ENCODE measurements at places on chromosomes 1 and 21.
A peak's percentile ranks its signal among the peaks of the same experiment; 100 is the strongest.

DNA sequence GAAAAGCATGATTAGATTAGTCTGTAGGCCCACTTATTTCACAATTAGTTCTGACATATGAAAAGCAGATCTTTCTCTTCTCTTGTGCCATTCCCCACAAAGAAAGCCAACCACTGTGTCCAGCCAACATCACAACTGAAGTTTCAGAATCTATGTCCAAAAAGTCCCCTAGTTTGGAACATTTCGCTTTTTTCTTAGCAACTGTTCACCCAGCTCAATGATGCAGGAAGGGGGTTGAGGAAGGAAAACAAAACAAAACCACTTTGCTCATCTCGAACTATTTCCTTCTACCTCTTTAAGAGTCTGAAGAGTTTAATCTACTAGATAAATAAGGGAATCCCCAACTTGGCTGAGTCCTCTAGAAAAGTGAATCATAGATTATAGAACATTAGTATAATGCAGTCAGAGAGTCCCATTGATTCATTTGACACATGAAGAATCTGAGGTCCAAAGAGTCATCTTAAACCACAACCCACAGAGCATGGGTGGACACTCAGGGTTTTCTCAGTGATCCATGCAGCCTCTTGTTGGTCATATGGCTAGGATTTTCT, 159.3 kb upstream of the SGIP1 start:
- peak; percentile 94 for DNase-seq

- peak; percentile 48 for DNase-seq
Measured at GRCh38 chr21:37367703-37368540, 1.3 kb downstream of the DYRK1A start.

DNA sequence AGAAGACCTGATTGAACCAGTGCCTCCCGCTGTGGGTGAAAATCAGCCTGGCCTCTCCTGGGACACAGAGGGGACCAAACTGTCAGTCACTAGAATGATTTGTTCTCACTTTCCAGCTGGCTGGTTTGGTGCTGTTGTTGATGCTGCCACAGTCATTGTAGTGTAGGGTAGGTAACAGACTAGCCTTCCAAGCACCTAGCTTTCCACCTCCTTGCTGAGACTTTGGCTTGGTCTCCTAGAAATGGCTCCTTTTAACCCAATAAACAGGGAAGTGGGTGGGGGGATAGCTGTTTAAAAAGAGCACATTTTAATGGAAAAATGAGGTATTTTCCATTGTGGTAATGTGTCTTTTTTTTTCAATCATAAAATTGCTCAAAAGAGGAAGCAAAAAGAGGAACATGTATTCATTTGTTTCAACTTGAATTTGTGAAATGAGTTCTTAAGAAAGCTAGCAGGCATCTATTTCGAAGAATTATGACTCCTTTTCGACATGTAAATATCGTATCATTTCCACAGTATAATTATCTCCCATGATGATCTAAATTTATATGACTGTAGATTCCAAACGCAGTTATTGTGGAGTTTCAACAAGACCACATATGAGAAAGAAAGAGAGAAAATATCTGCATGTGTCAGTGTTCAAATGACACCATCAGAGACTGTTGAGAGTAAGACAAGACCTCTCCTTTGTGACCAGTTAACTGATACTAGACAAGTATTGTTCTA, 190.1 kb downstream of the HLX start:
- DNase-seq, result peak; percentile 93

- DNase-seq, result no peak
Measured at GRCh38 chr1:19395678-19396192, 83.6 kb downstream of the SLC66A1 start.

- DNase-seq, result no peak
Measured at GRCh38 chr1:110255392-110255787, 45.3 kb downstream of the KCNC4 start.

GRCh38 chr1:44884746-44885145, 41.7 kb upstream of the PTCH2 start:
- DNase-seq, result no peak

DNA sequence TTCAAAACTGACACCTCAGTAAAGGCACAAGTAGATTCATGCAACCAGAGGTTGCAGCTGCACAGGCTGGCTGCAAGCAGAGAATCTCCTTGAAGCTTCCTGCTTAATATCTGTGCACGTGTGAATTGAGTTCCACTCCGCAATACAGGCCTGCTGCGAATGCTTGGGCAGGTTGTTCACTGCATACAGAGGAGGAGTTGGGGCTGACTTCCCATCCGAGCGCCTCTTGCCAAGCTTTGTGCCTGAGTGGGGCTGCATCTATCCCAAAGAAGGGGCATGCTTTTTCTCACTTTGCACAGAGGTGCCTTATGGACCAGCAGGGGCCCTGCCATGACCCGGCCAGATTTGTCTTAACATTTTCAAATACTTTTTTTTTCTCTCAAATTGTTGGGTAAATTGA, 17.9 kb upstream of the PADI1 start:
- no peak for DNase-seq

DNA sequence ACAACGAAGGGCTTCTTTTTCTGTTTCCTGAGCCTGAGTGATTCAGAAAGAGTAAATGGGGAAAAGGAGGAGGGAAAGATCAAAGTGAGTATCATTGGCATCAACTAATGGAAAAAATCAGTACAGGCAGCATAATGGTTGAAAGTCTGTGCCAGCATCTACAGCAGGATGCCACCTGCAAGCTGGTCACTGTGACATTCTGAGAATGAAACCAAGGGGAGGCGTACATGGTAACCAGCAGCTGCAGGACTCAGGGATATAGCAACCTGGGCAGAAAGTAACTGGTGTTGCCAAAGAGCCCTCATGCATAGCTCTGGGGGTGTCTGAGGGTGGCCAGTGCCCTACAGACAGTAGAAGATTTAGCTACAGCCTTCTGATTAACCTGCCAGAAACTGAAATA, 305.9 kb downstream of the BRINP2 start:
- DNase-seq, result no peak

DNA sequence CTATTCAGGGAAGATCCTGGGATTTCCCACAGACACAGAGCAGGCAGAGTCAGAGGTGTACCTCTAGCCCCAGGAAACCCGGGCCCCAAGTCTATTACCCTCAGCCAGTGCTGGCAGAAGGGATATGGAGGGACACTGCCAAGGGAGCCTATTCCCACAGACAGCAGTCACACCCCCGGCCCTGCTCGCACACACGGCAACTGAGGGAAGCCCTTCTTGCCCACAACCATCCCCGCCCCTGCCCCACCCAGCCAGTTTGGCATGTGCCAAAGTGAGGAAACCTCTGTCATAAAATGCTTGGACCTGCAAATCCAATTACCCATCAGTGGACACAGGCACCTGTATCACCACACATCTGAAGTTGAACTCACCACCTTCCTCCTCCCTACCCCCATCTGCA, 6.5 kb downstream of the CACNA1S start:
- DNase-seq, result no peak

- no peak for DNase-seq
Measured at GRCh38 chr1:40610156-40610555, 55.3 kb downstream of the RIMS3 start.

DNA sequence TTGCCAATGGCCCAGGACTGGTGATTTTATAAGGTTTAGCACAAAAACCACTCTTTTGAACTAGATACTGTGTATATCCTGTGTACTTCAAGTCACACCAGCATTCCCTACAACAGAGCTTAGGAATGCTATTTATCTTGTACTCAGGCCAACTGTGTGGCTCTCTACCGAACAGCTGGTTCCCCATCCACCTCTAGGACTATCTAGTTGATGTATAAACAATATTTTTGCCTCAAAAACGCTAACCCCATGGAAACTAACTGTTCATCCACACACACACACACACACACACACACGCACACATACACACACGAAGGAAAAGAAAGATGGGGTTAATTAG, 28.7 kb upstream of the SLC45A3 start:
- DNase-seq, result no peak

DNA sequence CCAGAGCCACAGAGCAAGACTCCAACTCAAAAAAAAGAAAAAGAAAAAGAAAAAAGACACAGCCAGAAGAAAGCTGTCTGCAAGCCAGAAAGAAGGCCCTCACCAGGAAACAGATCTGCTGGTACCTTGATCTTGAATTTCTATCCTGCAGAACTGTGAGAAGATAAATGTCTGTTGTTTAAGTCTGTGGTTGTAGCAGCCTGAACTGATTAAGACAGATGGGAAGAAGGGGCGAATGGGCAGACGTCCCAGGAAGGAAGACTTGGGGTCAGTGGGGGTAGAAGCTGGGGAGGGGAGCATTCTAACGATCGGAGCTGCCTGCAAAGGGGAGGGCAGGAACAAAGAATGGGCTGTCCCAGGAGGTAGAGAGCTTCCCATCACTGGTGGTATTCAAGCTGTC, 6.3 kb downstream of the SLC2A7 start:
- DNase-seq, result no peak

DNA sequence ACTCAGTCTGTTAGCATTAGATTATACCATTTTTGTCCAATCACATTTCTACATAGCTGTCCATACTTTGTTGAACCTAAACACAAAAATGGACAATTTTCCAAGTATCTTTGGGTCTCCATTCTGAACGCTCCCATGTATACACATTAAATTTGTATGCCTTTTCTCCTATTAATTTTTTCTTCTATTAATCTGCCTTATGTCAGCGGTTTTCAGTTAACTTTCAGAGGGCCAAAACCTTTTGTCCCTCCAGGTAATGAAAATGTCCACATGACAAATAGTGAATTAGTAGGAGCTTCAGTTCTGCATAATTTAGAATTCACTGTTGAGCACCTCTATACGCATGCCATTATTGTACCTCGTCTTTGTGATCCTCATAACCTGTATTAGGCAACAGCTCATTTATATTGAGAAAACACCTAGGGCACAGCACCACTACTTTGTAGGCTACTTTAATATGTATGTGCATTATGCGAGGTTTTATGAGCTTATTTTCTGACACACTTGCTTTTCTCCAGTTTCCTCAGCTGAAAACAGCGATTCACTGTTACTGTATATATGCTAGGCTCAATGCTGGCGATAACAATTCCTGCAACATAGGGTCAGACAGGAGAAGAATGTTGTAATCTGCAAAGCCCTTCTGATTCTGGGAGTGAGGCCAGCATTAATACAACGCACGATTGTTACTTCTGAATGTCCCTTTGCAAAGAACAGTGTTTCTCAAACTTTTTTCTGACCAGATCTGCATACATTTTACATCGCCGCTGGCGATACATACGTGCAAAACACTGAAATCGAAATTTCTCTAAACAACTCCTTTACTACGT, 1.1 kb upstream of the ABCD3 start:
- DNase-seq, result no peak

GRCh38 chr1:63662056-63662836, 69.0 kb downstream of the PGM1 start:
- DNase-seq, result no peak

DNA sequence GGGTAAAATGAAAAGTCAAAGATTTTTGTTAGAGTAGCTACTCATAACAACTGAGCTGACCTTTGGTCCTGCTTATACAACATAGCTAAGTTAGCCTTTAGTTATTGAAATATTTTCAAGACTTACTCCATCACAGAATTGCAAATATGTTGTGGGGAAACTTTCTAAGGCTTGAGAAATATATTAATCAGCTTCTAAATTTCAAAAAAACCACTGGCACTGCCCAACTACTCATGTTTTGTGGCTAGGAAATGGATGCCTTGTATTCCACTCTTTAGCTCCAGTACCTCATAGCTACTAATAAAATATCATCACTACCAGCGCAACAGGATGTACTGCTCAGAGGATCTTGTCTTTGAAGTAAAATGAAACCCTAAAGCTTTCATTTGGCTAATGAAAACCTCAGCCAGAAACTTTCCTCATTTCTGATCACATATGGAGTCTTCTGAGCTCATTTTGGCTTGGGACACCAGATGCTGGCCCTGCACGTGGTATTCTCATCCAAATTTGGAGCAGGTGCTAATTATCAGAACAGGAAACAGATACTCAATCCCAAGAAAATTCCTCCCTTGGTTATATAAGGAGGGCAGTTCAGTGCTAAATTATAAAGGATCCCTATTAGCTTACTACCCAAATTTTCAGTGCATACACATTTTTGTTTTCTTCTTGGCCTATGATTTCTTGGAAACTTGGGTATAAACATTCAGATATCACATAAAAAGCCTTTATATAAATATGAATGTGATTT, 690.7 kb downstream of the ADGRL2 start:
- DNase-seq, result no peak

DNA sequence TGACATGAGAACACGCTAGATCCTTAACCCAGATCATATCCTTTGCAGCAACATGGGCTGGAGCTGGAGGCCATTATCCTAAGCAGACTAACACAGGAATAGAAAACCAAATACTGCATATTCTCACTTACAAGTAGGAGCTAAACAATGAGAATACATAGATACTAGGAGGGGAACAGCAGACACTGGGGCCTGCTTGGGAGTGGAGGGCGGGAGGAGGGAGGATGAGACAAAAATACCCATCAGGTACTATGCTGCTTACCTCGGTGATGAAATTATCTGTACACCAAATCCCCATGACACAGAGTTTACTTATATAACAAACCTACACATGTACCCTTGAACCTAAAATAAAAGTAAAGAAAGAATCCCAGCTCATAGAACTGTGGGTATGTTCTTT, 1.2 kb upstream of the MOB3C start:
- DNase-seq, result no peak

DNA sequence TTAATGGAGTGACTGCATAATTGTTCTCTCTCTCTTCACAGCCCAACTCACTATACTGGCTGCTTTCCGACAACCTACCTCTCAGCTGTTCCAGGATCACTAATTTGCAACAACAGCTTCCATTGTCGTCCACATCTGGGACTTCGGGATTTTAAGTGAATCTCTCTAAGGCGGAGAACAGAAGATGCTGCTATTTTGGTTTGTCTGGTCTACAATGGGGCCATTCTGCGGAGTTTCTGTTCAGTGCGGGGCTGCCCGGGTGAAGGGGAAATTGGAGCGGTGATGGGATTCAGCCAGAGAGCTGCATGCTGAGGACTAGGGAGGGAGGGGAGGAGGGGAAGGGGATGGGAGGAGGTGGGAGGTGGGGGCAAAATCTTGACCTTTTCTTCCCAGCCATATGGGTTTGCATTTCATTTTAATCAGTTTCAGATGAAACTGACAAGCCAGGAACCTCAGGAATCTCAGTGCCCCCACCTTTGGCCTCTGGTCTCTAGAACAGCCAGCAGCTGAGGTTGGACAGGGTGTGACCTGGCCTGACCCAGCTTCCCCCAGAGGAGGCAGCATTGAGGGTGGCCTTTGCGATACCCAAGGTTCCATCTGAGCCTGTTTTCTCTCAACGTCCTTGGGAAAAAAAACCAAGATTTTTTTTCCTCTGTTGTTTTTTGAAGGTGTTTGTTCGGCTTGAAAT, 6.9 kb upstream of the SRP9 start:
- no peak for DNase-seq

- no peak for DNase-seq
Measured at GRCh38 chr1:96510911-96511310, 210.7 kb upstream of the PTBP2 start.

- no peak for DNase-seq
Measured at GRCh38 chr1:234627009-234627950, 17.3 kb upstream of the IRF2BP2 start.

- DNase-seq, result no peak
Measured at GRCh38 chr1:152084853-152085252, 4.0 kb downstream of the TCHHL1 start.

- peak; percentile 68 for DNase-seq
Measured at GRCh38 chr1:37922767-37923550, 23.9 kb downstream of the INPP5B start.

GRCh38 chr21:43916691-43917514, 51.9 kb downstream of the AGPAT3 start:
- peak; percentile 39 for DNase-seq
